ENCODE measurements at places on chromosomes 16 and 17.

DNA sequence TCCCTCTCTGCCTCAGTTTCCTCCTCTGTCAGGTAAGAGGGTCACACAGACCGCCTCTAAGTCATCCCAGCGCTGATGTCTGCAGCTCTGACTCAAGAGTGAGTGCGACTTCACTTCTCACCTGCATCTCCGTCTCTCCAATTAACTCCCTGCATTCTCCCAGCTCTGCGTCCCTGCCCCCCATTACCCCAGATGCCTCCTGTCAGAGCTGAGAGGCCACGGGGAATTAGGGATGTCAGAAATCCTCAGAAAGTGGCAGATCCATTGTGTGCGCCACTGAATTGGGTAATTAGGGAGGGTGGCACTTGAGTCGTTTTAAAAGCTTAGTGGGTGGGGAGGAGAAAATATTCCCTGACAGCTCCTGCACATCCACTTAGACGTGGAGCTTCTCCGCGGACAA lies 885.4 kb upstream of the EEF2KMT start:
- DNase-seq, result no peak

DNA sequence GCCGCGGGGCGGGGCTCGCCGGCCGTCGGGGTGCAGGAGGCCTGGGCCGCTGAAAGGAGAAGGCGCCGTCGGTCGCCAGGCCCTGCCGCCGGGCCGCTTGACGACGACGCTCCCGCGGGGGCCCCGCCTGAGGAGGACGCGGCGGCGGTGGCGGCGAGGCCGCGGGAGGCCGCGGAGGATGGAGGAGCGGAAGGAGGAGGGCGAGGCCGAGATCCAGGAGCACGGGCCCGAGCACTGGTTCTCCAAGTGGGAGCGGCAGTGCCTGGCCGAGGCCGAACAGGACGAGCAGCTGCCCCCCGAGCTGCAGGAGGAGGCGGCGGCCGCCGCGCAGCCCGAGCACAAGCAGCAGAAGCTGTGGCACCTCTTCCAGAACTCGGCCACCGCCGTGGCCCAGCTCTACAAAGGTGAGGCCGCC lies 430 bp downstream of the HAPSTR1 start:
- no peak for DNase-seq

GRCh38 chr17:64157669-64158180 lies 27.8 kb upstream of the ERN1 start:
- DNase-seq, result no peak

- no peak for DNase-seq
These were observed 57.9 kb downstream of the ADCY9 start for GRCh38 chr16:4058386-4058785.

DNA sequence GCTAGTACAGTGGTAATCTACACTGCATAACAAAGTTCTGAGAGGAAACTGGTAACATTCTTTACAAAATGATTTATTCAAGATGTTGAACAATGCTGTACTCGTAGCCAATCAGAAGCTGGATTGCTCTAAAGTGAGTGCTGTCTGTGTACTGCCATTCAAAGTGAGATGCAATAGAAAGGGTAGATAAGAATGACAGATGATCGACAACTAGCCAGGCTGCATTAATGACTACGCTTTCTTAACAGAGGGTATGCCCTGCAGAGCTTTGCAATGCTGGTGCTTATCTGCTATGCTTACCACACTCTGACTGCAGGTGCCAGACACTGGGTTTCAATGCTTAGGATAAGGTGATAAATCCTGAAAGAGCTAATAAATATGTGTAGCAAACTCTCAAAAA lies 46.1 kb upstream of the SLC25A19 start:
- DNase-seq, result no peak

DNA sequence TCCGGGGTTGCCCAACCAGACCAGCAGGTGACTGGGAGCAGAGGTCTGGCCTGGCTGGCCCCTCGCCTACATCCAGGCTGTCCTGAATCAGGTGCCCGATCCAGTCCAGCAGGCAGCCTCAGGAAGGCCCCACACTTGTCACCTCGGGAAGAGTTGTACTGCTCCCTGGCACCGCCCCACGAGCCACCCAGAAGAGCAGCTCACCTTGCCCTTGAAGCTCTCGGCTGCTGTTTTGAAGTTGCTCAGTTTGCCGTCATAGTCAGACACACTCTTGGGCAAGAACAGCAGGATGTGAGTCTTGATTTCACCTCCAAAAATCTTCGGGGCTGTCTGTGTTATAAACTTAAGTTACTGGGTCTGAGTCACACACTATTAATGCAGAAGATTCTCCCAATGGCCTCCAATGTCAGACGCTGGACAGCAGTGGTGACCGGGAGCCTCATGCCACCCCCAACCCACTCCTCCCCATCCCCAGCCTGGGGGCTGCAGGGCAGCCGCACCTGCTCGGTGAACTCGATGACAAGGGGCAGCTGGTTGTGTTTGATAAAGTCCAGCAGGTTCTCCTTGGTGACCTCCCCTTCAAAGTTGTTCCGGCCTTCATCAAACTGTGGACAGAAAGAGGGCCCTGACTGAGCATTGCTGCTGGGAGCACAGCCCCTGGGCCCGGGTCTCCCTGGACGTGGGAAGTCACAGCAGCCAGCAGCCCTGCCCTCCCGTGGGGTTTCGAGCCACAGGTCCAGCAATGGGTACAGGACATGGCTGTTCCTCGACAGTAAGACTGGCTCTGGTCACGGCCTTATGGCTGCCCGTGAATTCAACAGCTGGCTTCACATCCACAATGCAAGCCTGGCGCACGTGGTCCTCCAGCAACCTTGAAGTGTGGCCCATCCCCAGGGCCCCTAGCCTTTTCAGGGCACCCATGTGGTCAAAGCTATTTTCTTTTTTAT lies 12.2 kb upstream of the PPP1R27 start:
- no peak for DNase-seq

- no peak for DNase-seq
These were observed 375.3 kb upstream of the PSMD7 start for GRCh38 chr16:73921295-73921694.

- no peak for DNase-seq
These were observed 1.4 kb upstream of the ABR start for GRCh38 chr17:1180958-1181752.

- no peak for DNase-seq
These were observed 89.9 kb downstream of the TBC1D16 start for GRCh38 chr17:79945591-79946255.

DNA sequence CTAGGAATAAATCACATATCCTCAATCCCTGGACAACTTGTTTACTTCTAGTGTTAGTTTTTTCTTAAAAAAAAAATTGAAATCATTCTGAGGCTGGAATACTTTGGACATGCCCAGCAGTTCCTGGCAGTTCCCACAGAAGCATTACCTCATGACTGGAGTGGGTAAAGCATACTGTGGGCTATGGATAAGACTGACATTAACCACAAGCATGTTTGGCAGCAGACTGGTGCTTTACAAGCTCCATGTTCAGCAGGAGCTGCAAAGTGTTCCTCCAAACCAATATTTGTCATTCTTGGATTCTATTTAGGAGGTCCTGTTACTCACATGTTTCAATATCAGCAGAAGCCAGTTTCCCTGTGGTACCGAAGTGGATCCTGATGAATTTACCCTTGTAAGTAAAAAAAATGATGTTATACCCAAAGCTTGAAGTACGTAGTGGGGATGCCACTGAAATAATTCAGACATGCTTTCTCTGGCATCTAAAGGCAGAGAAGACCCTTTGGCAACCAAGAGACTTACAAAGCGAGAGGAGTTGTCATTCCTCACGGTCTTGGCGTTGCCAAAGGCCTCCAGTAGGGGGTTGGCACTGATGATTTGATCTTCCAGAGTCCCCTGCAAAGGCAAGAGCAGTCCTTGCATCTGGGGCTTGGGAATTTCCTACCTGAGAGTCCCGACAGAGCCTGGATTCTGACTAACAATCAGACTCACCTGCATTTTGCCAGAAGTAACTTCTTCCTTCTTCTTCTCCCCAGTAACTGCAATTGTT lies 4.9 kb downstream of the MYH1 start:
- no peak for DNase-seq

DNA sequence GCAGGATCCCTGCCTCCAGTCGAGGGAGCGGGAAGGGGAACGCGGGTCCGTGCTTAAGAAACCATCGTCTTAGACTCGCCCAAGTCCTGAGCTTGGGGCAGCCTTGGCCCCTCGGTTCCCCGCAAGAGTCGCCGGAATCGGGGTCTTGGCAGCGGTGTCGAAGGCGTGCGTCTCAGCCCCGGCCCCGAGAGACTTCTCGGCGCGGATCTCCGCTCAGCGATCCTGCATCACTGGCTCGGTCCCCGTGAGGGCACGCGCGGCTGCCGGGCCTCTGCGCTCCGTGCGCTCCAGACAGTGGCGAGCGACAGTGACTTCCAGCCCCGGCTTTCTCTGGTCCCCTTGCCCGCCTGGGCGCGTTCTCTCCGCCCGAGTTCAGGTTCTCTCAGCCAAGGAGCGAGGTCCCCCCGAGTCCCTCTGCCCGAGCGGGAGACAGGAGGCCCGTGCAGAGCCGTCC lies 380 bp downstream of the HS3ST3A1 start:
- DNase-seq, result no peak

GRCh38 chr16:19760356-19761060 lies 42.4 kb downstream of the IQCK start:
- DNase-seq, result no peak

- DNase-seq, result no peak
These were observed 53.3 kb upstream of the CCL2 start for GRCh38 chr17:34201767-34202166.

- DNase-seq, result no peak
These were observed 111.7 kb downstream of the ABCA8 start for GRCh38 chr17:68843522-68843921.

DNA sequence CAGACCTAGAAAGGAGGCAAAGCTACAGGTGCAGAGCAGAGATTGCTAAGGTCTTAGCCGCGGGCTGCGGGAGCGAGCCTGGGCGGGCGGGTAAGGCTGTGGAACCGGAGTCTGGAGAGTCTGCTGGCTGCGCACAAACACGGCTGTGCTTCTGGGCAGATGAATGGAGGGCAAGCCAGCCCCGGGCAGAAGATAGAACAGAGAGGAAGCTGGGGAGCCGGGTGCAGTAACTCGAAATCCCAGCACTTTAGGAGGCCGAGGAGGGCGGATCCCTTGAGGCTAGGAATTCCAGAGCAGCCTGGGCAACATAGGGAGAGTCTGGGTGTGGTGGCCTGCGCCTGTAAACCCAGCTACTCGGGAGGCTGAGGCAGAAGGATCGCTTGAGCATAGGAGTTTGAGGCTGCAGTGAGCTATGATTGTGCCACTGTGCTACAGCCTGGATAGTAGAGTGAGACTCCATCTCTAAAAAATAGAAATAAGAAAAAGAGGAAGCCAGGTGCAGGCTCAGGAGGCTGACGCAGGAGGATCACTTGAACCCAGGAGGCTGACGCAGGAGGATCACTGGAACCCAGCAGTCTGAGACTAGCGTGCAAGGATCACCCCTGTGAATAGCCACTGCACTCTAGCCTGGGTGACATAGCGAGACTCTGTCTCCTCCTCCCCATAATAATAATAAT lies 56.3 kb downstream of the PITPNC1 start:
- no peak for DNase-seq

DNA sequence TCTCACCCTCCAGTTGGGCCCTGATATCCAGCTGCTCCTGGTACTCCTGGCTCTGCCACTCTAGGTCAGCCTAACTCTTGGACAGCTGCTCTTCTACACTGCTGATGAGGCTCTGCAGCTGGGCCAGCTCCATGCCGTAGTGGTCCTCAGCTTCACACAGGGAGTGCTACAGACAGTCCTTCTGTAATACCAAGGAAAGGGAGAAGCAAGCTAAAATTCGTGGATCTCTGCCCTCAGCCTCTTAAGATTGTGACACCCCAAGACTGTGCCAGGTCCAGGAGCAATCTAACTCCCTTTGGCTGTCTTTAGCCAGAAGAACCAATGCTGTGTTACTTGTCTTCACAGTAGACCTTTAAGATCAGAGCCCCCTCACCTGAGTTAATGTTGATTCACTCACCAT lies 7.7 kb upstream of the KRT38 start:
- no peak for DNase-seq

DNA sequence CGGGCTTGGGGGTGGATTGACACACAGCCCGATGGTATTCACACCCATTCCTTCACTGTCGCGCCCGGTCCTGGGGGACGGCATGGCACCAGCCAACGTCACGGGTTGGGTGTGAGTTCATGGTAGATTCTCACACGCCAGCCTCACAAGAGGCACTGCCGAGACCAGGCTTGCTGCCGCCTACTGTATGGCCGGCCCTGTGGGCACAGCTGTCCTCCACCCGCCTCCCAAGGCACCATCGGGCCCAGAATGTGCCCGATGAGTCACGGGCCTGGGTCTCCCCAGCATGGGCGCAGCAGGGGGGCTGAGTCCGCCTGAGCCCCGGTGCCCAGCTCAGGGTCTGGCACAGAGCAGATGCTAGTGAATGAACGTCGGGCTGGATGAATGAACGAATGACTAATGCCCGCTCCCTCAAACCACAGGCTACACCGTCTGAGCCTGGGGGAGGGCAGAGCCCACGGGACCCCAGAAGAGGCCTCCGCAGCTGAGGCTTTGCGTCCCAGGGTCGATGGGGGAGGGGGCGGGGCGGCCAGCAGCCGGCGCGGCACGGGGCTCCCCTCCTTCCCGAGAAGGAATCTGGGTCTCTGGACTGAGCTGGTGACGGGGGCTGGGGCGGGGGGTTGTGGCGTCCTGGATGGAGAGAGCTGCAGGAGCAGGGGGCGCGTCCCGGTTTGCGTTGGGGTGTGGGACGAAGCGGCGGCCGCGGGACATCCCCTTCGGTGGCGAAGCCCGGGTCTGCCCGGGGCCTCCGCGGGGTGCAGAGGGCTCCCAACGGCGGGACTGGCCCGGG lies 829 bp downstream of the PITPNM3 start:
- DNase-seq, result no peak

GRCh38 chr16:80080287-80080851 lies 460.4 kb upstream of the DYNLRB2 start:
- DNase-seq, result no peak

DNA sequence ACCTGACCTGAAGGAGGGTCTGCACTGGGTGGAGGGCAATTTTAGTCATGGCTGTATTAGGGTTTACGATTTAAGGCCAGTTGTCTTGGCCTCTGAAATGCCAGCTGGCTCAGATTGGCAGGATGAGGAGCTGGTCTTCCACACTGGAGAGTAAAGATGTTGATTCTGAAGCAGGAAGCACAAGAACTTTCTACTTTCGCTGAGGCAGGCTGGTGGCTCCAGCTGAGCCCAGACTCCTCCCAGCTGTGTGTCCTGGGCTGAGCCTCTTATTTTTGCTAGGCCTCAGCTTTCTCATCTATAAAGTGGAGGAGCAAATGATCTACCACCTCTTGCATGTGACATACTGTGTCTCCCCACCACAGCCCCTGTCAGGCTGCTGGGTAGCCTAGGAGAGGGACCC lies 74.4 kb downstream of the MRM1 start:
- no peak for DNase-seq

- no peak for DNase-seq
These were observed 37.4 kb downstream of the NLRC5 start for GRCh38 chr16:57026778-57027062.

DNA sequence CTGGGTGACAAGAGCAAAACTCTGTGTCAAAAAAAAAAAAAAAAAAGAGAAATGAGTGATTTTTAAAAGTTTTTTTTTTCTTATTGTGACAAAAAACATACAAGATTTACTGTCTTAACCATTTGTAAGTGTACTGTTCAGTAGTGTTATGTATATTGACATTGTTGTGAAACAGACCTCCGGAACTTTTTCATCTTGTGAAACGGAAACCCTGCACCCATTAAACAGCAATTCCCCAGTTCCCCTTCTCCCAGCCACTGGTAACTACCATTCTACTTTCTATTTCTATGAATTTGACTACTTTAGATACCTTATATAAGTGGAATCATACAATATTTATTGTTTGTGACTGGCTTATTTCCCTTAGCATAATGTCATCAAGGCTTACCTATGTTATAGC lies 18.7 kb downstream of the DUS2 start:
- DNase-seq, result no peak
